ENCODE measurements at places on chromosomes 1 and 21.
A peak's percentile ranks its signal among the peaks of the same experiment; 100 is the strongest.

DNA sequence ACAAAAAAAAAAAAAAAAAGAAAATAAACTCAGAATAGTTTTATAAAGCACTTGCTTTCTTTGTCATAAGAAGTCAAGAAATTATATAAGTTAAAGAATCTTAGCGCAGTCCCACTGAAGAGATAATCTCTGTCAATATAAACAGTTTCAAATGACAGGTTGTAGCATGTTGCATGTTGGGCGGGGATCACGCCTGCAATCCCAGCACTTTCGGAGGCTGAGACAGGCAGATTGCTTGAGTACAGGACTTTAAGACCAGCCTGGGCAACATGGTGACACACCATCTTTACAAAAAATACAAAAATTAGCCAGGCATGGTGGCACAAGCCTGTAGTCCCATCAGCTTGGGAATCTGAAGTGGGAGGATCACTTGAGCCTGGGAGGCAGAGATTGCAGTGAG, 18.4 kb upstream of the INPP5B start:
- no peak for DNase-seq

- DNase-seq = no peak
Measured at GRCh38 chr1:91600431-91601337, 100.0 kb downstream of the CDC7 start.

DNA sequence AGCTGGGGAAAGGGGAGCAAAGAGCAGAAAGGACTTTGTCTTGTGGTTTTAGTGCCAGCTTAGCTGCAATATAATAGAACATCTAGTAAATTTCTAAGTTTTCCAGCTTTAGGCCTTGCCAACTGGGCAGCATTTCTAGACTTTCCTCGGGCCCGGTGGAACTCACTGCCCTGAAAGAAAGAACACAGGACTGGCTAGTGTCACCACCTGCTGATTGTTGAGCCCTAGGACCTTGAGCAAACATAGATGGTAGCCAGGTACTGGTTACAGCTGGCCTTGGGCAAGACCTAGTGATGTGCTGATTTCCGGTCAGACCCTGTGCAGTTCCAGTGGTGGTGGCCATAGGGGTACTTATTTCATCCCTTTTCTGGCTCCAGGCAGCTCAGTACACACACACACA, 753.2 kb upstream of the B3GALT2 start:
- DNase-seq = no peak

DNA sequence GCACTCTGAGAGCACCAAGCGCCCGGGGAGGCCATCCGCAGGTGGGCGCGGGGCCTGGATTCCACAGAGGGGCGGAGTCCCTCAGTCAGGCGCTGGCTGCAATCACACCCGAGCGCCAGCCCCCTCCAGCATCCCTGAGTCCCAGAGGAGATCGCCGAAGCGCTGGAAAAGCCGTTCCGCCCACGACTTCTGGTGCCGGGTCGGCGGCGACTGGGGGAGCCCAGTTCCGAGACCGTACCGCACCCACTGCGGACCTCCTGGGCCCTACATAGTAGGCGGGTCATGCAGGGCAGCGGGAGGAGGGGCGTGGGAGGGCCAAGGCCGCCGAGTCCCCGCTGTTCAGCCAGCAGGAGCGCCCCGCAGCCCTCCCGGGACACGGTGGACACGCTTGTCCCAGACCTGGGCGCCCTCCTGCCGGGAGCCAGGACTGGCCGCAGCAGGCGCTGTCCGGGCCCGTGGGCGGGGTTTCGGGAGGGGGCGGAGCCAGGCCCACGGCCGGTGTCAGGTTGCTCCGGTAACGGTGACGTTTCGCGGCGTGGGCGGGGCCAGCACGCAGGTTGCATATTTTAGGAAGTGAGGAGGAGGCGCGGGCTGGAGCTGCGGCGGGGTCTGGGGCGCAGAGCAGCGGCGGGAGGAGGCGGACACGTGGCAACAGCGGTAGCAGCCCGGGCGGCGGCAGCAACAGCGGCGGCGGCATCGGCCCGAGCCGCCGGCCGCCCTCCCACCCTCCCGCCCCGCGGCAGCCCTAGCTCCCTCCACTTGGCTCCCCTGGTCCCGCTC, at the start of gene ATP1A1:
ATP1A1 (plus strand) TSS at position 594 of the 780 bp plus-strand sequence. CDS start 268 bp downstream, outside the sequence.
- peak; percentile 91 for DNase-seq

- no peak for DNase-seq
Measured at GRCh38 chr1:153617663-153618062, 1.5 kb upstream of the S100A14 start.

- no peak for DNase-seq
Measured at GRCh38 chr1:157831968-157832626, 9.5 kb downstream of the CD5L start.

GRCh38 chr1:78645723-78646122, 3.9 kb upstream of the IFI44 start:
- DNase-seq = no peak

- no peak for DNase-seq
Measured at GRCh38 chr1:183936009-183936408, 101.5 kb downstream of the COLGALT2 start.

DNA sequence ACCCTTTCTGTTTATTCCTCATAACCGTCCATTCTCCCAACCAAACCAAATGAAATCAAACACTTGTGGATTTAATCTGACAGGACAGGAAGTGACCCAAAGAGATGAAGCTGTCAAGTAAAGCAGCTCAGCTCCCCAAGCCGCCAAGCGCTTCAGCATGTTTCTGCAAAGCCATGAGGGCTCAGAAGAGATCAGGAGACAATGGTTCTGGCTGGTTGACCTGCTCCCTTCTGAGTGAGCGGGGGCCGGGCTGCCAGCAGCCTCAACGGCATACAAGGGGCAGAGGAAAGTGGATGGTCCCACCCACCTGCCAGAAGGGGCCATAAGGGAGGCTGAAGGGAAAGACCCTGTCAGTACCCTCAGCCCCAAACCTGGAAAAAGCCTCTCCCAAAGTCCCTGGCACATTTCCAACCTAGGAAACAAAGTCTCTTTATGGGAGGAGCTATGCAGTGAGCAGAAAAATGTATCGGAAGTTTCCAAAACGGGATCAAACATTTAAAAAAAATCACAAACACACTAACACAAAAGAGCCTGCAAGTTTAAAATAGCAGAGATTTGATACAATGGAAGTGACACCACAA, 45.4 kb downstream of the SLC45A1 start:
- no peak for DNase-seq

DNA sequence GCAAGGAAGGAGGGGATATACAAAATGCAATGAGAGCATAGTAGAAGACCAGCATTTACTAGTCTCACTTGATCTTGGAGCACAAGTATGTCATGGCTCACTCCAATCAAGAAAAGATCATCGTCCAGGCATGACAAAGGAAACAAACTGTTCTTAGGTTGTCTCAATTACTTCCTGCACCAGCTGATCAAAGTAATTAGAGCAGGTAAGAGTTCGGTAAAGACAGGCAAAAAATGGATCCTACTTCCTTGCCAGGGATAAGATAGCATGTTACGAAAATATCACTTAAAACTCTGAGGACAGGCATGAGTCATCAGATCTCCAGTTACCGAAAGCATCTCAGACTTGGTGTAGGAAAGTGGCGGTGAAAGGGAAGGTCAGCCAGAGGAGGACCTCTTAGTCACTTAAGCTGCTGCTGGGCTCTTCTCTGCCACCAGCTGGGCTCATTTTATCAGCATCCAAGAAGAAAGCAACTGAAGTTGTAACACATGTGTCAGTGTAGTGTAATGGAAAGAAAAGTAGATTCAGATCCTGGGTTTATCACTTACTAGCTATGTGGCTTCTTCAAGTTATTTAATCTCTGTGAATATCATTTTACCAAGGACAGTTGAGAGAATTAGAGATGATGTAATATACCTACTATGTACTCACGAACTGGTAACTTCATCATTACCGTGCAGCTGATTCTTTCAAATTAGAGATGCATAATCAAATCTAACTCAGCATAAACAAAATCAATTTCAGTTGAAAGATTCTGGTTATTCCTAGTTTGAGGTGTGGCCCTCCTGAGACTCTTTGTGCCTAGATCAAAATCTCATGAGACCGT, 46.8 kb downstream of the XCL1 start:
- DNase-seq = no peak

DNA sequence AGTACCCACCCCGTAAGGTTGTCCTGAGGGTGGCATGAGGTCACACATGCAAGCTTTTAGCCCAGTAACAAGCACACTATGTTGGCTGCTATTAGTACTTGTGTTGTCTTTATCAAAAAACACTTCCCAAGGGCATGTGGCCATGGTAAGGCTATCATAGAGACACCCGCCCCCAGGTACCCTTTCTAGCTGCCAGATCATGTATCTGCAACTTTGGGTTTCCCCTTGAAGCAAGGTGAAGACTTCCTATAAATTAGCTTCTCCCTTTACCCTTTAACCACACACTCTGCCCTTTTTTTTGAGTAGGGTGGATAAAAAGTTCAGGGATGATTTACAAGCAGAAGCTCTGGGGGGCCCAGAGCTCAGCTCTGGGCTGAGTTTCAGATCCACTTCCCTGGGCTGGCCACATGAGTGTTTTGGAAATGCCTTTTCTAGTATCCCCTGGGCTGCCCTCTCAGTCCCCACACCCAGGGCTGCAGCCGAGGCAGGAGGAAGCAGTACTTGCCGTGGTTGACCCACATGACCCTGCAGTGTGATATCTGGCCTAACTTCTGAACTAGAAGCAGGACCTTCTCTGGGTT, 2.0 kb downstream of the ZDHHC18 start:
- peak; percentile 19 for DNase-seq

DNA sequence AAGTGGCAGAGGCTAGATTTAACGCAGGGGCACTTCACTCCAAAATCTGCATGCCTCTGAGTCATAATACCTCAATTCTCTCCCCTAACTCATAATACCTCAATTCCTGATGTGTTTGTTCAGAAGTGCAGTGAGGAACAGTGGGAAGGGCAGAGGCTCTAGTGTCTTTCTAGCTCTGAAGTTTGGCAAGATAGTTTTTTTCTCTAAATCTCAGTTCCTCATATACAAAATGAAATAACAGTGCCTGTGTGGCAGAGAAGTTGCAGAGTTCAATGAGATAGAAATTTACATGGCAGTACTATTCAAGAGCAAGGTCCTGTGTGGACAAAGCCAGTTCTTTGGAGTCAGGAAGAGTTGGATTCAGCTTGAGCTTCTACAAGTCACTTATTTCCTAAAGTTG, 9.8 kb downstream of the JUN start:
- no peak for DNase-seq

- no peak for DNase-seq
Measured at GRCh38 chr1:228455715-228456114, 31.5 kb upstream of the RNF187 start.

DNA sequence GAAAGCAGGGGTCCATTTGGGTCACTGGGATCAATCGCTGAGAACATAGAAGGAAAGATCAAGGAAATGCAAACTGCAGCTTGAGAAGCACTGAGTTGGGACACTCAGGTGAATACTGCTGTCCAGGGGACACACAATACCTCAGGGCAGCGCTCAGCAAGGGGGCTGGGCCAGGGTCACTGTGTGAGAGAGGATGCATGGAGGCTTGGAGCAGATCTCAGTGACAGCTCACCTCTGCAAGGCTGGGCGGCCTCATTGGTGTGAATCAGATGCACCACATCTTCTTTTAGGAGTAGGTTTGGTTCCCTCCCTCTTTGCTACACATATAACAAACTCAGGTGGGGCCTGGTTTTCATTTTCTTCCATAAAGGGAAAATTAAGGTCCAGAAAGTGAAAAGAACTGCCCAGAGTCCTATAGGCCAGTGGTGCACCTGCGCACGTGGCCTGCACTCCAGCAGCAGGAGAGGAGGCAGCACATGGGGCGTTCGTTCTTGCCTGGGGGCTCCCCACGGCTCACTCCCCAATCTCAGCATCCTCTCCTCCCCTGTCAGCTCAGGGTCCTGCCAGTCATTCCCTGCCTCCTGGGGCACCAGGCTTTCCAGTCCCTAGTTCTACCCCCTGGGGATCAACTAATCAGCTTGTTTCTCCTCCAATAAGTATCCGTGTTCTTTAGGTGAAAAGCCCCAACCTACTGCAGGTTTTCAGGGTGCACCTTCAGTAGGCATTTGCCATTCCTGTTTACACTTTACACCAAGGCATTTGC, 1.5 kb downstream of the A3GALT2 start:
- no peak for DNase-seq

DNA sequence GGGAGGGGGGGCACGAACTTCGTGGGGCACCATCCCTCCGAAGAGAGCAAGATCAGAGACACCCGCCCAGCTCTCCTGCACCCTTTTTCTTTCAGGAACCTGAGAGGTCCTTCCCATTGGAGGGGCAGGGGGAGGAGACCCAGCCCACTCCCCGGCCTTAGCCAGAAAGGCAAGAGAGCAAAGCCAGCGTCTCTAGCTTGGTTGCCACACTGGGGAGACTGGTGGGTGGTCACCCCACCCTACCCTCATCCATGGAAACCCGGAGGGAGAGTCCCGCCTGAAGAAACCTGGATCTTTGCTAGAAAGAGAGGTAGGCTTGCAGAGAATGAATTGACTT, 246 bp downstream of the ATP2B4 start:
- DNase-seq = no peak

DNA sequence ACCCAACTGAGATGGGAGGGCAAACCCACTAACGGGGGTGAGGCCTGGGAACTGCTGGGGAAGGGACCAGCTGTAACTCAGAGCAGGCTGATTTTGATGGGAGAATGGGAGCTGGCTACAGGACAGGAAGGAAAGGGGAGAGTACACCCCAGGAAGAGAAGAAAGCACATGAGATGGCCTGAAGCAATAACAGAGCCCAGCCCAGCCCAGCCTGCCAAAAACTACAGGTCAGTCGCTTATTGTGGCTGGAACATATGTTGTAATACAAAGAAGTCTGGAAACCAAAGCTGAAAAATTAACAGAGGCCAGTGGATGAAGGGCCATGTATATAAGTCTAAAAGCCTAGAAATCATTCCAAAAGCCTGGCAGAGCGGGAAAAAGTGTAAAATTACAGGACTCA, 1.6 kb downstream of the ITLN2 start:
- DNase-seq = no peak

DNA sequence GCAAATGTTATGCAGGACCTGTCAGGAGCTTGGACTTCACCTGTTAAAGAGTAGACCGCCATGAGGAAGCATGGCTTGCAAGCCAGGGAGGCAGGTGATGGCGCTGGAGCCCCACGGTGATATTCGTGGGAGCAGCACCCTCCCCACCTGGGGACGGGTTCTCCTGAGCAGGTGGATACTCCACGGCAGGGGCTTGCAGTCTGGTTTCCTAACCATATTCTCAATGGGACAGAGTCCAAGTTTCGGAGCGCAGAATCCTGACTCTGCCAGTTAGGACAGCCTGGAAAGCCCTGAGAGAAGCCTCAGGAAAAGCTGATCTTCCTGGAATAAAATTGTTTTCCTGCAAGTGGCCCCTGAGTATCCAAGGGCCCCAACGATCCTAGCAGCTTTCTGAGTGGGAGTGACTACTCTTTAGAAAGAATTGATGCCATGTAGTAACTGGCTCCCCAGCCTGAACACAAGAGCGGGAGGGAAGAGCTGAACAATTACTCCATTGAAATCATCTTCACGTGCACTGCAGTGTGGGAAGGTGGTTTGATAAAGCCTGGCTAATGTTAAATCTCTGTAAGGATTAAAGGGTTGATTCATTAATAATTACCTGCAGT, 146.3 kb upstream of the RAB4A start:
- no peak for DNase-seq

DNA sequence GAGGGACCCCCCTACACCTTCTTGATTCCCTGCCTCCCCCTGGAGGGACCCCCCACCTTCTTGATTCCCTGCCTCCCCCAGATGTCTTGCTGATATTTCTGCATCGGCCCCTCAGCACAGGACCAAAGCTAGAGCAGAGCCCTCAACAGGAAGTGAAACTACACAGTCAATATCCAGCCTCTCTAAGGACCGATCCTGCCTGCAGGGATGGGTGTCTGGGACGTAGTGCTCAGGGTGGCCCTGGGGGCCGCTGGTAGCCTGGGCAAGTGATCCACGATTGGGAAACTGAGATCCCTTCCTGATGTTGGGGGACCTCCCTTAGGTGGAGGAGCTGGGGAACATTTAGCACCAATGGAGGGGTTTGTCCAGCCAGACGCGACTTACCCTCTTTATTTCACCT, 3.9 kb upstream of the LEFTY2 start:
- no peak for DNase-seq

All from substantia nigra (tissue), 51 donors.